ENCODE measurements at places on chromosomes 3 and 15.

DNA sequence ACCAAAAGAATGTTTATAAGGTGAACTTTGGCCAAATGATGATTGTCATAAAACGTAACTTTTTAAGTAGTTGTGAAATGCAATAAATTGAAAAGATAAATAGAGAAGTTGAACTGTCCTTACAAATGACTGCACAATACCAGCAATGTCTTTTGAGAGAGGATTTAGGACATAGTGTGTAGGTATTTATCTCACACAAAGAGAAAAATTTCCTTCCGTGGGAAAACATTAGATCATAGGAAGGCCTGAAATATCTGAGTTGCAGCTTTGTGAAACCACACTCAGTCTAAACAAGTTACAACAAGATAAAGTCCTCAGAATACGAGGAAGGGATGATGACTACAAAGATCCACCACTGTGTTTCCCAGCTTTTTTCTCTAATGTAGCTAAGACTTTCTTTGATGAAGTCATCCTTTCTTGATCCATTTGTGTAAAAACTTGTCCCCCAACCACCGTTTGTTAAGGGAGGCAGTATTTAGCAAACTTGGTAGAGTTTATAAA lies 16.0 kb downstream of the ROBO2 start:
- no peak for DNase-seq

- no peak for DNase-seq
These were observed 160.1 kb upstream of the IL12A start for GRCh38 chr3:159828542-159828943.

DNA sequence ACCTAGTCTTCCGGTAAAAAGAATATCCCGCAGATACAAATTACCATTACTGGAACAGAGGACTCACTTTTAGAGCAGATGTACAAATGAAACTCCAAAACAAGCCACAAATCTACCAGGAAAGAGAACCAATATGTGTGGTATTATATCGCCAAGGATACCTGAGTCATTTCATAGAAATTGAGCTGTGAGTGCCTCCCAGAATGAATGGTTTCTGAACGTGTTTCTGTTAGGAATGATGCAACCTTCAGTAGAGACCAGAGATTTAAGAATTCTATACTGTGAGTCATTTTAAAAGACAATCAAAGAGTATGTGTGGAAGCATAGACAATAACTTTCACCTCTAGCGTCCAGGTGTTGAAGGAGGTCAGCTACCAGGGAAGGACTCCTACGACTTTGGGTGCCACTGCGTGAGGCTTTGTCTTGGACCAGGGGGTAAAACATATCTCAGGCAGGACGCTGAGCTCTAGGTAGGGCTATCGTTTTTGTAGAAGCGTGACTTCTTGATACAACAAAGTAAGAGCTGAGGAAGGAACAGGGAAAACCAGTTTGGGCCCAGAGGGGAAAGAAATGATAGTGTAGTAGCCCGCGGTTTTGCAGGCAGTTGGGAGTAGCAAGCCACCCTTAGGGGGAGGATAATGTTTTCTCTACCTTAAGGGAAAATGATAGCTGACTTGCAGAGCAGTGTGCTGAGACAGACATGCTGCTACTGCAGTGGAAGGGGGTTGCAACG lies 210.4 kb downstream of the TP63 start:
- peak; percentile 17 for DNase-seq

- no peak for DNase-seq
These were observed 9.4 kb downstream of the ITPKA start for GRCh38 chr15:41502795-41503668.

DNA sequence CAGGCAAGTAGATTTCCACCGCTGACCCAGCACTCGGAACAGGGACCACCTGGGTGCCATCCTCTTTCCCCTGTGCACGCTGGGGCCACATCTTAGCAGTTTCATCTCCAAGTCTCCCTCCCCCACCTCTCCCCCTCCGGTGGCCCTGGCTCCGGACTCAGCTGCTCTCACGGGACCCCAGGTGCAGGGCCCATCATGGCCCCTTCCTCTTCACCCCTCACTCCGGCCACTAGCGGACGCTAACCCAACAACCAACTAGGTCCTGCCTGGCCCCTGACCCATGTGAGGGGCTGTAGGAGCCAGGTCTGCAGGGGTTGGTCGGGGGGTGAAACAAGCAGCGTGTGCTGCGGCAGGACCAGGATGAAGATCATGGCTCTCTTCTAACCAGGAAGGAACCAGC lies 31.3 kb upstream of the IQSEC1 start:
- DNase-seq: no peak

DNA sequence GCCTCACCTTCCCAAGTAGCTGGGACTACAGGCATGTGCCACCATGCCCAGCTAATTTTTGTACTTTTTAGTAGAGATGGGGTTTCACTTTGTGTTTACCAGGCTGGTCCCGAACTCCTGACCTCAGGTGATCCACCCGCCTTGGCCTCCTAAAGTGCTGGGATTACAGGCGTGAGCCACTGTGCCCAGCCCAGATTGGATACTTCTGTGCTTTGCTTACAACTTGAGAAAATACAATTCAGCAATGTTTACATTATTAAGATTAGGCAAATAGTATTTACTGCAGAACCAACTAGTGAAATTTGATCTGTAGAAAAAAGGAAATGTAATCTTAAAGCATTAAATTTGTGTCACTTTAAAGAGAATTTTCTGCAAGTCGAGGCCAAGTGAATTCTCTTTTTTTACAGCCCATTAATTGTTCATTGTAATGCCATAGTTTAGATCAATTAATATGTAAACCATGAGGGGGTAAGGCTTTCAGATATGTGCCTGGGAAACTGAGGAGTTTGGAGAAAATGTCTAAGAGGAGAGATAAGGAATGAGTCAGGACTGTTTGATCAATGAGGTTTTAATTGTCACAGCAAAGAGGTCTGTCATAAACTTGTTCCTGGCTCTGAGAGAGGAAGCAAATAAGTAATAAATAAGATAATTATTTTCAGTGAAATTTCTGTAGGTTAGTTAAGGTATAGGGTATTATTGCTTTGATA lies 15.3 kb downstream of the PYDC2 start:
- DNase-seq: no peak

DNA sequence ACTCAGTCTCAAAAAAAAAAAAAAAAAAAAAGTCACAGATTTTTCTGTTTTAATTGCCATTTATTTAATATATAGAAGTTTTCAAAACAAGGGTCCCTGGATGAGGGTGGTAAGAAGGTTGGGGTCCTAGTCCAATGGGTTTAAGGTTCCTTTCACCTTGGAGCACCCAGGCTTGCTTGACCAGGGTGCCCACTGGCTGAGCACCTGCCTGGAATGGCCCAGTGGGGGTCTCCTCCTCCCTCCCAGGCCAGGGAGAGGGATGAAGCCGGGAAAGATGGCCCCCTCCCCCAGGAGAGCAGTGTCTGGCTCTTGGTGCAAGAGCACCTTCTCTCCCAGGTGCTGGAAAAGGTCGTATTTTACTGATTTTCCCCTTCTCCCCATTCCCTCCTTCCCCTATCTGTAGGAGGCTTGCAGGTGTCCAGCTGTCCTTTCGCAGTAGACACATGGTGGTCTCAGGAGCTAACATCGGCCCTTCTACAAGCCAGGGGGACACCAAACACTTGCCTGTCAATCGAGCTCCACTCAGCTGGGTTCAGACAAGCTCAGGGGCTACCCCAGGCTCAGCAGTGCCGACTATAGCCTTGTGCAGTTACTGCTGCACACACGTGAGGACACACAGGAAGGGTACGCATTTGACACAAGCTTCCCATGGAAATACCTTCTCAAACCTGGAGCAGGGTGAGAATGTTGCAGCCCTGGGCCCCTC lies 112.3 kb upstream of the KLF13 start:
- no peak for DNase-seq

GRCh38 chr3:172708921-172709773 lies 1.7 kb downstream of the NCEH1 start:
- DNase-seq: no peak

GRCh38 chr3:109353057-109353456 lies 15.7 kb upstream of the DPPA4 start:
- no peak for DNase-seq

GRCh38 chr3:42666022-42666421 lies 12.5 kb downstream of the ZBTB47 start:
- no peak for DNase-seq

- no peak for DNase-seq
These were observed 256.3 kb downstream of the LRTM1 start for GRCh38 chr3:54671511-54671910.

GRCh38 chr15:73941449-73941848 lies 15.2 kb downstream of the LOXL1 start:
- DNase-seq: no peak

DNA sequence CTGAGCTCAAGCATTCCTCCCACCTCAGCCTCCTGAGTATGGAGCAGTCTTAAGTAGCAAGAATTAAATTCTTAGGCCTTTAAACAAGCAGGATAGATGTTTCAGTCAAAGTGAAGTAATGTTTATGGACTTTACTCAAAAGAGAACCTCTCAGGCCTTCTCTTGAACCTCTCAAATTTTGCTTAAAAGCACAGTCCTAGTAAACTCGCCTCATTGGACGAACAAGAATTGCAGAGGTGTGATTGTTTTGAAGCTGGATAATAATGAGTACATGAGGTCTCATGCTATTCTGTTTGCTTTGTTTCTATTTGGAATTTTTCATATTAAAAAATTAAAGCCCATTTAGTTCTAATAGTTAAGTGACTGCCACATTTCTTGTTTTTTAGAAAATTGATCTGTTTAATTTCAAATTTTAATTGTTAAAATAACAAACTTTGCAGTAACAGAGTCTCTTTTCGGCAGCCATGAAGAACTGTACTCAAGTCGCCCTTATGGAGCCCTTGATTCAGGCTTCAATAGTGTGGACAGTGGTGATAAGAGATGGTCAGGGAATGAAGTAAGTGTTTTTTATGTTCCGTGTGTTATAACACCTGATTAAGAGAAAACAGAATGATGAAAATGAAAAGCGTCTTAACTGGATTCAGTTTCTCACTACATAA lies 39.4 kb downstream of the LRCH3 start:
- no peak for DNase-seq

- DNase-seq: no peak
These were observed 204.0 kb upstream of the WNT5A start for GRCh38 chr3:55691141-55691540.

DNA sequence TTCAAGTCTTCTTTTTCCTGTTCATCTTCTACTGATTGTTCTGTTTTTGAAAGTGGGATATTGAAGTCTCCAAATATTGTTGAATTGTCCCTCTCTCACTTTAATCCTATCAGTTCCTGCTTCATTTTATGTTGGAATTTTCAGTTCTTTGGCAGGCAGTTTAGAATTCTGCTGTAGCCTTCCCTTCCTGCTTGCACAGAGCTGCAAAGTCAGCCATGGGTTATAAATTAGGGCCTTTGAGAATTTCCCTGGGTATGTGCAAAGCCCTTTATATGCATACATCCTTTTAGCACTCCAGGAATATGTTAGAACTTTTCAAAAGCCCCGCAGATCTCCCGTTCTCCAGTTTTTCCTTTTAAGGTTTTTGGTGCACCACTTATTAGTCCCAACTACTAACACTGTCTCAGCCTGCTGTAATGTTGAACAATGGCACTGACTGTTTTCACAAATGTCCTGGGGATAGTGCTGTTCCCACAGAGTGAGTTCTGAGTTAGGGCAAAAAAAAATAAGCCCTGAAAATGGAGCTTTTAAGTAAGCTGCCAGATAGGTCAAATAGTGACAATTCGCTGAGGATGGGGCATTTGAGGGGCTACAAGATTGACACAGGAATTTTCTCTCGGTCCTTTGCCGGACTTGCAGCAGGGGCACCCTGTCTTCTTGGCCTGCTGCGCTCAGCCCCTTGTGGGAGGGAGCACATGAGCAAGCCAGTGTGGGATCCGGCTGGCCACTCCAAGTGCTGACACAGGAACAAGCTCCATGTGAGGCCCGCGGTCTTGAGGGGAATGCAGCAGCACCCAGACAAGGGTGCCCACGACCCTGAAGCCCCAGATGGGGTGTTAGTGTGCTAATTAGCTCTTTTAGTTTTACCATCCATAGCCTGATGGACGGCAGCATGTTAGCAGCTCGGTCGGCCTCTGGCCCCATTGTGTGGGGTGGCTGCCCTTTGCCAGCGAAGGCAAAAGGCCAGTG lies 96.0 kb downstream of the VPS8 start:
- no peak for DNase-seq

DNA sequence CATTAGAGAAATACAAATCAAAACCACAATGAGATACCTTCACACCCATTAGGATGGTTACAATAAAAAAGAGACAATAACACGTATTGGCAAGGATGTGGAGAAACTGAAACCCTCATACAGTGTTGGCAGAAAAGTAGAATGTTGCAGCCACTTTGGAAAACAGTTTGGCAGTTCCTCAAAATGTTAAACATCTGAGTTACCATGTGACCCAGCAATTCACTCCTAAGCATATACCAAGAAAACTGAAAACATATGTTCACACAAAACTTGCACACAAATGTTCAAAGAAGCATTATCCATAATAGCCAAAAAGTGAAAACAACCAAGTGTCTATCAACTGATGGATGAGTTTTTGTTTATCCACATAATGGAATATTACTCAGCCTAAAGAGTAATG lies 166.9 kb upstream of the FAM3D start:
- DNase-seq: no peak
